AG09319 (cell line): ENCODE measurements at places on chromosomes 13 and 19.

- DNase-seq = no peak
Measured at GRCh38 chr13:27915301-27916207, 4.2 kb upstream of the PDX1 start.

DNA sequence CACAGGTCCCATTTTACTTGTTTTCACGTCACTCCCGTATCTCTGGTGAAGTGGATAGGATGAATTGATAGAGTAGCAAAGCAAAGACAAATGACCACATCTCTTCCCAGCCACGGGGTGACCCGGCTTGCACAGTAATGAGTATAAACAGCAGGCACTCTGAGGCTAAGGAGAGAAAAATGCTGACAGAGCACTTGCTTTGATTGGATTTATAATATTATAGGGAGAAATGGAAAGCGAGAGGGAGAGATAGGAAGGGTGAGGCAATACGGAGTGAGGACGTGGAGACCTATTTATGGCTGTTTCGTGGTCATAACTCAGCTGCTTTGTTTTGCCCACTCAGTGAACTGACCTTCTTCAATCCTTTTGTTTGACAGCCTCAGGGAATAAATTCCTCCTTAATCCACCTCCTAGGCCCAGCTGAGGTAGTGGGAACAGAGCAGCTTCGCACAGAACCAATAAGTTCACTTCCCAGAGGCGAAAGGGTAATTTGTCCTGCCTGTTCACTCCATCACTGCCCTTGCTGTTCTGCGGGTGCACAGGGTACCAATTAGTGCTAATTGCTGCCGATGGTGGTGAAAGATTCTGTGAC, 68.6 kb downstream of the ERCC5 start:
- DNase-seq = no peak

- DNase-seq = no peak
Measured at GRCh38 chr19:54795758-54796157, 7.7 kb upstream of the KIR2DL4 start.

DNA sequence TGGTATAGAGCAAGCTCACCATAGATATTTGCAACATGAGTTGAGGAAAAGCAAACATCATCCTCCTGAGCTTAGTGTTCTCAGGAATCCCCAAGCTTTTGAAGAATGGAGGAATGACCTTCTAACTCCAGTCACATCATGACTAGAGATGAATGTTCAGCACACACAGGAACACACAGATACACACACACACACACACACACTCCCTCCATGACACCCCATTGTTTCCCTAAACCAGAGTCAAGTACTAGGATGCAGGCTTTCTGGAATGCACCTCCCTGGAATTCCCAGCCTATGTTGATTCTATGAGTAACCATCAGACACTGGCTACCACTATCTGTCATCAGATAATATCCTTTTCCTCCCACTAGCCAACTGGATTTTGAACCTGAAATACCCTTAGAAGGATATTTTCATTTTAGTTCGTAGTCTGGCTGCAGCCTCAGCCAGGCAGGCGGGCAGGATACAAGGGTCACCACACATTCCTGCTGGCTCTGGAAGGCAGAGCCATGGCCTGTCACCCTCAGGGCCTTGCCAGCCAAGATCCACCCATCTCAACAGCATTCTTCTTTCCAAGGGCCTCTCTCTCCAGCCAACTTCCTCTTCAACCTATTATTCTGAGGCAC, 162.4 kb downstream of the FOXO1 start:
- no peak for DNase-seq

DNA sequence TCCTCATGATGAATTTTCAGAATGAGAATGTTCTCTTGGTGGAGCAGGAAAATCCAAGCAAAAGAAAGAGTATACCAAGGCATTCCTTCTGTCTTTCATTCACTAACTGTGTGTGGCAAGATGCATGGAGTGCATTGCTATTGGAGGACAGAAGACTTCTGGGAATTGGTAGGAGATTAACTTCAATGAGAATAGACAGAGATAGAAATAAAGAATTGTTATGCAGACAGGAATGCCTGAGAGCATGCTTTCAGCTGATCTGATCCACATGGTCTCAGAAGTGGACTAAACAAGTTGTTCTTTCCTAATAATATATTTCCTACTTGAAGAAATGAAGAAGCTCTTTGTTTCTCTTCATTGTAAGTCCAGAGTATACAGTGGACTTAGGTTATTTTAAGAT, 303.6 kb downstream of the MYO16 start:
- no peak for DNase-seq

- DNase-seq = no peak
Measured at GRCh38 chr19:30719999-30720345, 347.8 kb downstream of the ZNF536 start.

- no peak for DNase-seq
Measured at GRCh38 chr19:55451163-55451964, 8.3 kb upstream of the SHISA7 start.

DNA sequence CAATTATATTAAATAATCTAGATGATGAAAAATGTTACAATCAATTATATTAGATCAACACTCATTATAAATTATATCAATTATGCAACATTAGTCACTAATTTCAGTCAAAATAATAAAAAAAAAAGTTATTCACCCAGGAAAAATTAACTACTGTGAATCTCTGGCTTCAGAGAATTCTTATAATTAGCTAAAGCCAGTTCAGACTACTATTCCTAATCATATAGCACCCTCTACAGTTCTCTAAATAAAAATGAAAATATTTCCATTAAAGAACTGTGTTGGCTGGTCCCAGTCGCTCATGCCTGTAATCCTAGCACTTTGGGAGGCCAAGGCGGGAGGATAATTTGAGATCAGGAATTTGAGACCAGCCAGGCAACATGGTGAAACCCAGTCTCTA, 33.0 kb downstream of the XPO4 start:
- no peak for DNase-seq

DNA sequence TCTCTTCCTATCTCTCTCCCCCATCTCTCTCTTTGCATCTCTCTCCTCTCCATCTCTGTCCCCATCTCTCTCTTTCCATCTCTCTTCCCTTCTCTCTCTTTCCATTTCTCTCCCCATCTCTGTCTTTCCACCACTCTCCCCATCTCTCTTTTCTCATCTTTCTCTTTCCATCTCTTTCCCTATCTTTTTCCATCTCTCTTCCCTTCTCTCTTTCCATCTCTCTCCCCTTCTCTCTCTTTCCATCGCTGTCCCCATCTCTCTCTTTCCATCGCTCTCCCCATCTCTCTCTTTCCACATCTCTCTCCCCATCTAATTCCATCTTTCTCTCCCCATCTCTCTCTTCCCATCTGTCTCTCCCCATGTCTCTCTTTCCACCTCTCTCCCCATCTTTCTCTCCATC, 24.5 kb downstream of the ADGRE3 start:
- DNase-seq = no peak

DNA sequence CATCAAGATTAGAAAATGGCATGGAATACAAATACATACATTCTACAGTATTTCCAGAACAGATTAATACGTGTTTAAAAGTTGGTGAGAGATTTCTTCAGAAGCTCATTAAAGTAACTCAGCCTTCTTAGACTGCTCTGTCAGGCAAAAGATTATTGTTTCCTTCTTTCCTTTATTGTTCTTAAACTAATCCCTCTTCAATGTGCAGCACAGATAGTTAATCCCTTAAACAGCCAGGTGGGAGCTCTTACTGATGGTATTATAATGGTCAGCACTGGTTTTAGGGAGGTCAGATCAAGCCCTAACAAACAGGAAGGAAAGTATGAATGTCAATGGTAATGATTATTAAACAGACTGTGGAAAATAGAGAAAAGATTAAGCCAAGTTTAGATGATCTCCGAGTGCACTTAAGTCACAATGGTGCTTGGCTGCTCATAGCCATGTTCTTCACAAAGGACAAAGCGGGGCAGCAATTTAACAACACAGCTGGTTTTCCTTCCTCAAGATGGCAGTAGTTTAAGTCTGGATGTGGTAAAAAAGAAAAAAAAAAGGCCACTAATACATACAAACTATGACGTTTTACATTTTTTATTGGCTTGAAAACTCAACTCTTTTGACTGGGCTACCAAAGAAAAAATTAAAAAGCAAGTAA, 992.6 kb downstream of the PCDH9 start:
- no peak for DNase-seq

DNA sequence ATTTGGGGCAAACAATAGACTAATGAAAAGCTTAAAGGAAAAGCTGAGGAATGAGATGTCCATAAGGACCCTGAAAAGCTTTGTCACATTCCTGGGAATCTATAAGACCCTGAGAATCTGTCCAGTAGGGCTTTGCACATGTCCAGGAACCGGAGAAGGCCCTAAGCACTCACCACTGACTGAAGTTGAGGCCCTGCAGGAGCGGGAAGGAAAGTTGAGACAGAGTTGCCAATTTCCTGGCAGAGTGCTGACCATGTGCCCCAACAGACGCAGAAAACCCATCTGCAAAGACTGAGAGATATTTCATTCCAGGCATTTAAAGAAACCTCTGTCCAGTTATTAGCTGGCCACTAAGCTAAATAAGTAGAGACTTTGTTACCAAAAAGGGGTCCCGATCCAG, 890.5 kb downstream of the UQCRFS1 start:
- DNase-seq = no peak
